ENCODE measurements at places on chromosomes 2 and 18. TPM values are rescaled to one million over a fixed set of nuclear protein-coding genes. Genes with fewer than 3 reads are reported as not detected.

DNA sequence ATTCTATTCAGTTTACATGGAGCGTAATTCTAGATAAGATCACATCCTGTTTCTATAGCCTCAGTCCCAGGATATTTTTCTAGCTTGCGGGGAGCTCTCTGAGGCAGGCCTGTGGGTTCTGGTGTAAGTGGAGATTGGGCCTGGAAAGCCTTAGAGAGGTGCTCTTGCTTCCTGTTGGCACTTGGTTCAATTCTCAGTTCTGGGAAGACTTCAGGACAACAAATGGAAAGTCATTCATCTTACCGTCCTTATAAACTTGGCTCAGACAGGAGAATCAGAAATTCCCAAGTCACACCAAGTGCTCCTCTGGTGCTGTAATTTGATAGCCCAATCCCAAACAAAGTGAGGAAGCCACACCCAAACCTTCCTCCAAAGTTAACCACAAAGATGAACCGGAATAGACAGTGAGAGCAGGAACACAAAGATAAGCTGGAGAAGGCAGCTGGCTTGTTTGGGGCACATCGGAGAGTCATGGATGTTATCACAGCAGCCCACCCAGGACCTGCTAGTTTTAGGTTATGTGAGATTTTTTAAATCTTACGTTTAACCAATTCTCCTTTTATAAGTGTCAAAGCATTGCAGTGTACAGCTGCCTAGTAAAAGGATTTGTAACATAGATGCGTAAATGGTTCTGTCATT, 144.3 kb upstream of the MAP3K20 start:
- H3K4me1 ChIP-seq: peaks cover 48% of the 10 kb centered on the region
- no peak for DNase-seq
- H3K27me3 ChIP-seq: no peaks in the 10 kb centered on the region
- H3K4me3 ChIP-seq: peak overlapping the region; percentile 3

GRCh38 chr2:63000801-63001200, 49.8 kb upstream of the OTX1 start:
- no peak for DNase-seq
- no peak overlapping the region for H3K4me3 ChIP-seq
- no peak overlapping the region for H3K27ac ChIP-seq
- no peaks in the 10 kb centered on the region for H3K27me3 ChIP-seq
- peaks cover 3% of the 10 kb centered on the region for H3K4me1 ChIP-seq

DNA sequence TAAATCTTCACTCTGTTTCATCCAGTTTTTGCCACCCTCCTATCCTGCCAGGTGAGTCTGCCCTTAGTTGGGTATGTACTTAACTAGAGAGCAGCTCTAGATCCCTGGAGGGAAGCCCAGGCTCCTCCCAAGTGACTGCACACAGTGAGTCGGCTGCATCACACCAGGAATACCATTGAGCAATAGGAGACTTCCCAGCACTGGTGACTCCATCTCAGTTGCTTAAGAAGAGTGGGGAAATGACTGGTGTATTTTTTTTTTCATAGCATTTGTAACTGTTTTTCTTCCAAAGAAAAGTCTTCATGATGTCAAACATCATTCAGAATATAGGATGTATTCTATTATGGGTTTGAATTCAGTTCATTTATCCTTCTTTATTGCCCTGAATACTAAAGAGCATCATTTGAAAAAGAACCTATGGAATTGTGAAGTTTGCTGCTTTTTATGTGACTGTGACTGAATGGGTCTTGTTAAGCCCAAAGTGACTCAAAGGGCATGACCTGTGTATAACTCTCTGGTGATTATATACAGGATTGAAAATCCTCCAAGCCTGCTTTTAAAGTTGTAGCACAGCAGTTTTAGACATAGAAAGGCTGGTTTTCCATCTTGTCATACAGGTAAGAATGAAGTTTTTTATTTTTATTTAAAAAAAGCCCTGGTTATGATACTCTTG, 84.3 kb downstream of the MAP3K20 start:
- H3K27me3 ChIP-seq: no peaks in the 10 kb centered on the region
- peak overlapping the region; percentile 71 for H3K27ac ChIP-seq
- no peak overlapping the region for H3K4me3 ChIP-seq
- no peak for DNase-seq
- peaks cover 16% of the 10 kb centered on the region for H3K4me1 ChIP-seq
- H3K36me3 ChIP-seq: peaks cover 23% of the 10 kb centered on the region

DNA sequence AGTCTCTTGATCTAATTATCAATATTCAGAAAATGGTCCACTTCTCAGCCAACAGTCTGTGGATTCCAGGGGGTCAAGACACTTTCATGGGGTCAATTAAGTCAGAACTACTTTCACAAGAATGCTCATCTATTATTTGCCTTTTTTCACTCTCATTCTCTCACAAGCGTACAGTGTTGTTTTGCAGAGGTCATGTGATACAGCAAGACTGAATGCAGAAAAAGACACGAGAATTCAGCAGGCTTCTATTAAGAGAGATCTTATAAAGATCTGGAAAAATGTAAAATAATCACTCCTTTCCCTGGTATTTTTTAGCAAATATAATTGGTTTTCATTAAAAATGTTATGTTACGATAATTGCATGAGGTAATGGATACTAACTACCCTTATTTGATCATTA, 8.7 kb downstream of the RPRD1A start:
- H3K27ac ChIP-seq: no peak overlapping the region
- peaks cover 13% of the 10 kb centered on the region for H3K36me3 ChIP-seq
- H3K27me3 ChIP-seq: no peaks in the 10 kb centered on the region
- H3K4me3 ChIP-seq: no peak overlapping the region
- no peak for DNase-seq
- H3K4me1 ChIP-seq: peaks cover 3% of the 10 kb centered on the region

DNA sequence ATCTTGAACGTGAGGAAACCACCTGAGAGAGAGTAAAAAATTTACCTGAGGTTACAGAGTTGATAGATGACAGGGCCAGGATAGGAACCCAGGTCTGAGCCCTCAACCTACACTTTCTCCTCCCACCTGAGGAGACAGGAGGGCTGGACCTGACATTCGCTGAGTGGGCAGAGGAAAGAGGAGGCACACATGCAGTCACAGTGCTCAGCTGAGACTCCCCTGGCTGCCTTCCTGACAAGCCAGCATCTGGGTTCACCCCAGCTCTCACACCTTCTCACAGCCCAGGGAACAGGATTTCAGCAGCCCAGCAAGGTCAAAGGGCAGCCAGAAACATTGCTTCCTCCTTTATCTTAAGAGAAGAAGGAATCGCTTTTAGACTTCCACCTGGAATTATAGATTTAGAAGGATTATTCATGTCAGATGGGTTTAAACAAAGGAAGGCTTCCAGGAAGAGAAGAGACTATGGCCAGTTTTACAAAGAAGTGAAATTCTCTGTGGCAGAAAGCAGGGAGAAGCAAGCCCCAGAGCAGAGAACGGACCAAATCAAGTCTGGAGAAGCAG, 18.1 kb upstream of the PKDCC start:
- H3K4me3 ChIP-seq: no peak overlapping the region
- H3K36me3 ChIP-seq: no peaks in the 10 kb centered on the region

GRCh38 chr2:166088634-166089033, 39.2 kb downstream of the SCN1A start:
- no peak overlapping the region for H3K27ac ChIP-seq
- no peaks in the 10 kb centered on the region for H3K4me1 ChIP-seq
- H3K4me3 ChIP-seq: no peak overlapping the region
- DNase-seq: no peak

DNA sequence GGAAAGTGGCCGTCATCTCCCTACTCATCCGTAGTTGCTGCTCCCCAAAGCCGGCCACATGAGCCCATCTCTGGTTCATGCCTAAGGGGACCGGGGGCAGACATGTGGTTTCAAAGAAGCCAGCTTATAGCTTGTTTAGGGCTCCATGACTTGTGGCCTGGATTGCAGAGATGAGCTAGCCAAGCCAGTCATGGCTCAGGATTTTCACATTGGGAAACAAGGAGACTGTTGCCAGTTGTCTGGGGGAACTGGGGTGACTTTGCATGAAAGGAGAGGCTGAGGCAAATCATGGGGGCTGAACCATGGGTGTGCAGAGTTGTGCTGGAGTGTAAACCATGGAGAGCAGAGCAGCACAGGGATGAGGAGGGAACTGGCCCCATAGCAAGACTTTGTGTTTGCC, 183.0 kb upstream of the APCDD1 start:
- no peak for DNase-seq
- no peaks in the 10 kb centered on the region for H3K27me3 ChIP-seq
- H3K4me1 ChIP-seq: peaks cover 19% of the 10 kb centered on the region
- H3K36me3 ChIP-seq: no peaks in the 10 kb centered on the region

DNA sequence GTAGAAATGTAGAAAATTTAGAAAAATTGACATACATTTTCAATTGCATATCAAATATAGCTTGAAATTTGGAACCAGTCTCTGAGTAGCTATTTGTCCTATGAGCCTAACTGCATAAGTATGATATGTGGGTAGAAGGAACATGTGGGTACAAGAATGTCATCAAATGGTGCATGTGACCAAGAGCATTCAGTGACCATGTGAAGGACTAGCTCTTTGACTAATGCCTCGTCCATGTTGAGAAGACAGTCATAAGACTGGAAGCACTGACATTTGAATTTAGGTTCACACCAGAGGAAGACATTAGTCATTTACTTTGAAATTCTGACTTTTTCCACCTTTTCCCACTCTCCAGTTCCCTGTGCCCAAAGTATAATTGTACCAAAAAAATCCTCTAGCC, 12.6 kb downstream of the MRPL44 start:
- no peaks in the 10 kb centered on the region for H3K4me1 ChIP-seq
- H3K27me3 ChIP-seq: no peaks in the 10 kb centered on the region
- no peak overlapping the region for H3K4me3 ChIP-seq
- no peak for DNase-seq
- no peak overlapping the region for H3K27ac ChIP-seq
- peaks cover 5% of the 10 kb centered on the region for H3K36me3 ChIP-seq

- no peak overlapping the region for H3K27ac ChIP-seq
- H3K27me3 ChIP-seq: no peaks in the 10 kb centered on the region
- H3K36me3 ChIP-seq: no peaks in the 10 kb centered on the region
- no peak overlapping the region for H3K4me3 ChIP-seq
Observed at GRCh38 chr2:155141418-155141817, 442.9 kb downstream of the KCNJ3 start.

- DNase-seq: no peak
- H3K4me1 ChIP-seq: peaks cover 9% of the 10 kb centered on the region
- H3K27me3 ChIP-seq: no peaks in the 10 kb centered on the region
- peak overlapping the region; percentile 44 for H3K27ac ChIP-seq
Observed at GRCh38 chr2:56337342-56337741, 153.6 kb downstream of the CCDC85A start.

- no peak for DNase-seq
- H3K27ac ChIP-seq: no peak overlapping the region
- peaks cover under 1% of the 10 kb centered on the region for H3K27me3 ChIP-seq
- no peak overlapping the region for H3K4me3 ChIP-seq
Observed at GRCh38 chr2:21404827-21405625, 281.3 kb downstream of the TDRD15 start.

- peak overlapping the region; percentile 11 for H3K27ac ChIP-seq
- no peak overlapping the region for H3K4me3 ChIP-seq
- peaks cover 10% of the 10 kb centered on the region for H3K4me1 ChIP-seq
- H3K36me3 ChIP-seq: no peaks in the 10 kb centered on the region
- no peaks in the 10 kb centered on the region for H3K27me3 ChIP-seq
Observed at GRCh38 chr2:157990173-157990572, 111.5 kb upstream of the UPP2 start.

DNA sequence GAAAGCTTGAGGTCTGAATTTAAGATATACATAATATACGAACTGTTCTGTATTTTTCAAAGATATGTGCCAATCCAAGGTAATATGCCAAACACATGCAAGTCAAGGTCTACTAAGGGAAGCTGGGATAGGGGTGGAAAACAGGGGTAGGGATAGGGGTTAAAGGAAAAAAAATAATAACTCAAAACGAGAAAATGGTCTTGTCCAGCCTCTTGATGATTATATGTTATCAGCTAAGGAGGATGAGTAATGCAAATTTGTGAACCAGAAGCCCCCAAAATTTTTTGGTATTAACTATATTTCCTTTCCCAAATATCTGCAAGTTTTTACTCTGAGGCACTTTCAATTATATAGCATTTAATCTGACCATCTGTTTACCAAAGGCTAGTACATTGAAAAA, 219.3 kb downstream of the ZEB2 start:
- no peaks in the 10 kb centered on the region for H3K27me3 ChIP-seq
- DNase-seq: no peak
- no peaks in the 10 kb centered on the region for H3K4me1 ChIP-seq
- peaks cover 13% of the 10 kb centered on the region for H3K36me3 ChIP-seq

- no peaks in the 10 kb centered on the region for H3K36me3 ChIP-seq
- no peak for DNase-seq
- H3K4me3 ChIP-seq: no peak overlapping the region
- H3K27me3 ChIP-seq: no peaks in the 10 kb centered on the region
- peaks cover 5% of the 10 kb centered on the region for H3K4me1 ChIP-seq
- no peak overlapping the region for H3K27ac ChIP-seq
Observed at GRCh38 chr18:36496022-36496421, 198.5 kb downstream of the FHOD3 start.

- peaks cover 2% of the 10 kb centered on the region for H3K36me3 ChIP-seq
- no peaks in the 10 kb centered on the region for H3K27me3 ChIP-seq
- no peak overlapping the region for H3K4me3 ChIP-seq
- DNase-seq: no peak
- peaks cover 27% of the 10 kb centered on the region for H3K4me1 ChIP-seq
- peak overlapping the region; percentile 48 for H3K27ac ChIP-seq
Observed at GRCh38 chr18:74836296-74837139, 238.8 kb downstream of the ZNF407 start.

DNA sequence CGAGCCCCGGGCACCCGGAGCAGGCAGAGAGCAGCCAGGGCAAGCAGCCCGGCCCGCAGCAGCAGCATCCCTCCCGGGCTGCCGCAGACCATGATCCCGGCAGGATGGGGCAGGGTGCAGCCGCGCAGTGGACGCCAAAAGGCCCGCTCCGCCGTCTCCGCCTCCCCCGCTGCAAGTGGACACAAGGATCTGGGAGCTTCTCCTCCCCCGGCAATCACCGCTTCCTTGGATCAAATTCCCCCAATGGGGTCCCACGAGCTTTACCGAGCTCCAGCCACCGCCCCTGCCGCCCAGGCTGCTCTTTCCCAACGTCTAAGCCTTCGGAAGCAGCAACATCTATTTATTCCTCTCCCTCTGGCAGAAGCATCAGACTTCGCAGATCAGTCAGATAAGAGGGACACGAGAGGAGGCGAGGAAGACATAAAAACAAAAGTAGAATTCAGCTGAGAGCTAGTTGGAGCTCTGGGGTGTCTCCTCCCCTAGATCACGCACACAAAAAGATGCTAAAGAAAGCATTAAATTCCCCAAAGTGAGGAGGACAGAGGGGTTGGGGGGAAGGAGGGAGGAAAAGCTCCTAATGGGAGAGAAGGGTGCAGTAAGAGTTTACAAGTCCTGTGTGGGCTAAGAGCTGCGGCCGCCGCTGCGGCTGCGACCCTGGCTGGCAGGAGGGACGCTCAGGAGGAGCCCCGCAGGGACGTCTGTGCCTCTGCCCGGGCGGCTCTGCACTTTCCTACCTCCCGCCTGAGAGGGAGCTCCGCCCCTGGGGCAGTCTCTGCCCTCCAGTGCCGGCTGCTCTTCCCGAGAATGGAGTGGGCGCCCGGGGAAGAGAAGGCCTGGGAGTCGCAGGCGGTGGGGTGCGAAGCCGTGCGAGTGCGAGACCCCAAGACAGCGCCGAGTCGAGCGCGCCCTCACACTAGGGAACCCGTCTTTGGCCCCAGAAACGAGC, at the start of gene FRZB:
FRZB (minus strand) TSS at position 177 of the 946 bp plus-strand sequence; CDS start at position 92, 85 bp downstream.
- peaks cover 2% of the 10 kb centered on the region for H3K27me3 ChIP-seq
- peak; percentile 42 for DNase-seq
- peak within 1 kb of the TSS; percentile 84 for H3K4me3 ChIP-seq
- H3K4me1 ChIP-seq: peaks cover 52% of the 10 kb centered on the region

Gene UGT1A3
- total RNA-seq: not detected

Gene KCNF1
- total RNA-seq: 0.83 TPM

Gene G6PC2
- not detected for total RNA-seq

Gene DPP10
- total RNA-seq: 73.0 TPM

Gene RAB31
- total RNA-seq: 21.8 TPM

Gene CAPN14
- total RNA-seq: 0.47 TPM

Gene ALPI
- total RNA-seq: not detected

Gene DSC1
- total RNA-seq: 0.43 TPM

Measured in mesothelial cell of epicardium (in vitro differentiated cells).